ENCODE measurements at places on chromosomes 4 and X. TPM values are rescaled to one million over a fixed set of nuclear protein-coding genes. Genes with fewer than 3 reads are reported as not detected.

GRCh38 chr4:122383341-122383740 lies 4.5 kb downstream of the ADAD1 start:
- DNase-seq, result no peak

- no peak for DNase-seq
Observed at GRCh38 chr4:105113800-105114199, 32.9 kb upstream of the TET2 start.

GRCh38 chr4:93748373-93749291 lies 79.9 kb upstream of the ATOH1 start:
- DNase-seq, result no peak

DNA sequence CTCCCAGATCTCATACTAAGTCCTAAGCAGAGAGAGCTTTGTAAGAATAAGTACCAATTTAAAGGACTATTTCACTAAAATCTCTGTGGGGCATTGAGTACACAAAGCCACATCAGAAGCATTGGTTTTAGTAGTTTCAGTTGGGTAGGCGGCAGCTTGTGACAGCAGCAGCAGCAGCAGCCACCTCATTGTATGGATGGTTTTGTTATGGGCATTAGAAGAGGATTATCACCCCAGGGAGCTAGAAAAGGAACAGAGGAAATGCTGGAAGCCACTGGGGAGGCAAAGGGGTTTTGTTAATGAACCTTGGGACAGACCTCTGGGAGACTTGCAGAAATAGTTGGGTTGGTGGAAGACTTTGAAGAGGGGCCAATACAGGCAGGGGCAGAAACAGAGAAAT lies 93.9 kb upstream of the FRMPD3 start:
- DNase-seq, result no peak

- DNase-seq, result no peak
Observed at GRCh38 chr4:5964030-5964429, 54.2 kb downstream of the C4orf50 start.

GRCh38 chr4:45621971-45622370 lies 501.9 kb downstream of the GABRG1 start:
- no peak for DNase-seq

The GC gene
- not detected for total RNA-seq

GRCh38 chr4:124806403-124806802 lies 93.9 kb upstream of the ANKRD50 start:
- no peak for DNase-seq

- DNase-seq, result no peak
Observed at GRCh38 chrX:143683486-143683885, 37.1 kb downstream of the SPANXN2 start.

DNA sequence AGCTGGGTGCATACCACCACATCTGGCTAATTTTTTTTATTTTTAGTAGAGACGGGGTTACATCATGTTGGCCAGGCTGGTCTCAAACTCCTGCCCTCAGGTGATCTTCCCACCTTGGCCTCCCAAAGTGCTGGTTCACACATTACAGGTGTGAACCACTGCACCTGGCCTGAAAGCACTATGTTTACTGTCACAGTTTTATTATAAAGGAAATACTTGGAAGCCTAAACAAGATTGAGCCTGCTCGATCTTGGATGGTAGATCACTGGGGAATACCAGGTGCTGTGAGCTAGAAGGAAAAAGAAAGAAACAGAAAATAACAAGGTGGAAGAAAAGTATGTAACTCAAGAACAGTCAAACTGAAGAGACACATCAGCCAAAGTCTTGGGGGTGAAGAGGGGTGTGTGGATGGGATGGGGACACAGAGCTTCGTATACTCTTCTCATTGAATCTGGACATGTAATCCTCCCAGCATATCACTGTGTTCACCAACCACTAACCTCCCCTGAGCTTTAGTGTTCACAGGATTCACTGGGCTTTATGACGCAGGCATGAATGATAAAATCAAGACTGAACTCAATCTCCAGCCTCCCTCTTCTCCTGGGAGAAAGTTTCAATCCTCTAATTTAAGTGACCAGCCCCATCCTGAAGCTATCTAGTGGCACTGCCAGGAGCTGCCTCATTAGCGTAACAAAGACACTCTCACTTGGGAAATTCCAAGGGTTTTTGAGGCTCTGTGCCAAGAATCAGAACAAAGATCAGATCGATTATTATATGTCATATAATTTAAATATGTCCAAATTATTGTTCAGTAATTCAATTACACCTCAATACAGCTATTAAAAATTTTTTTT lies 40.9 kb downstream of the PDS5A start:
- no peak for DNase-seq

GRCh38 chrX:54292755-54293154 lies 65.1 kb downstream of the WNK3 start:
- DNase-seq, result no peak

GRCh38 chr4:6777636-6778281 lies 4.8 kb upstream of the KIAA0232 start:
- DNase-seq, result no peak

DNA sequence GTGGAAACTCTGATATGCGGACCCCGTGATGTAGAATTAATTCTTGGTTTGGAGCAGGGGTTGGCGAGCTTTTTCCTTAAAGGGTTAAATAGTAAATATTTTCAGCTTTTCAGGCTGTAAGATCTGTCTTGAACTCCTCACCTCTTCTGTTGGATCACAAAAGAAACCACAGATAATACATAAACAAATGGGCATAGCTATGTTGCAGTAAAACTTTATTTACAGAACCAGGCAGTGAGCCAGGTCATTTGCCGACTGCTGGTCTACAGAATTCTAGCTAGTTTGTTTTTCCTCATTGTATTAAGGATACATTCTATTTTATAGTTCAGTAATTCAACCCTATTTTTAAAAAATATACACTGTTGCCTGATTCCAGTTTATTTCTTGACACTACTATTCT lies 116.6 kb downstream of the PAPSS1 start:
- DNase-seq, result no peak

GRCh38 chr4:2795300-2795892 lies 2.5 kb downstream of the SH3BP2 start:
- no peak for DNase-seq

The FGD1 gene
- total RNA-seq, result 0.46 TPM

GRCh38 chr4:184849185-184849584 lies 23.4 kb upstream of the ACSL1 start:
- peak; percentile 33 for DNase-seq

DNA sequence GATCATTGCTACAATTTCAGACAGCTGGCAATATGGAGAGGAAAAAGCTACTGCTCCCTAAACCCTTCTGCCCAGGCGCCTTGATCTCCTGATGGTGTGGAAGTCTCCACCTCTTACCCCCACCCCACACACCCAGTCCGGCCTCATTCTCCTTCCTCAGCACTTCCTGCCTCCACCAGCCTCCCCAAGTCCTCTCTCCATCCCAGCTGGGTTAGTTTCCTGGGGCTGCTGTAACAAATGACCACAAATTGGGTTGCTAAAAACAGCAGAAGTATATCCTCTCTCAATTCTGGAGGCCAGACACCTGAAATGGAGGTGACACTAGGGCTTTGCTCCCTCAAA lies 1.1 kb upstream of the CCNQ start:
- DNase-seq, result no peak

- no peak for DNase-seq
Observed at GRCh38 chrX:16524316-16524715, 125.6 kb upstream of the S100G start.

The NDP gene
- total RNA-seq, result not detected

The C4orf36 gene
- total RNA-seq, result not detected

DNA sequence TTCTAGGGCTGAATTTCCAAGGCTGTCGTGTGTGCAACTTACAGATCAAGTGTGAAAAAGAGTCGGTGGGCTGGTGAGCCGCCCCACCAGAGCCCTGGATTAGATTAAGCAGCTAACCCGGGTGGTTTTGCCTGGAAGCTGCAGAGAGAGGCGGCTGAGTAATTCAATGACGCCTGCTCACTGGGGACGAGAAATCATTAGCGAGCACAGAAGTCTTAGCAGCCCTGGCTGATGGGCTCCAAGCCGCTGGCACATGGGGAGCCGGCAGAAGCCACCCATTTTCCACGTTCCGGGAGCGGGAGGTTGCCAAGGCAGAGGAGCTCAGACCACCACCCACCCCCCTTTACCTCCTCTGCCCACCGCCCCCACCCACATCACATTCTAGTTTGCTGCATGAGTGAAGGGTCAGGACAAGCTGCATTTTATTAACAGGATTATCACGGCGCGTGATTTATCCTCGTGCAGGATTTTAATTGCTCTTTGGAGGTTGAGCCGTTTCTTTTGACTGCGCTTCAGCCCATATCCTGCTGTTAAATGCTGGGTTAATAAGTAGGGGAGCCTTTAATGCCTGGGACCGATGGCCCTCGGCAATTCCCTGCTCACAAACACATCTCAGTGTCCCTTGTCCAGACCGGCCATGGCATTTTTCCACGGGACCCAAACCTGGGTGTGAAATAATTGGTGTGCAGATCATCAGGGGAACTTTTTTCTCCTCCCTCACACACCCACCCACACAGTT lies 19.1 kb downstream of the BCOR start:
- no peak for DNase-seq

DNA sequence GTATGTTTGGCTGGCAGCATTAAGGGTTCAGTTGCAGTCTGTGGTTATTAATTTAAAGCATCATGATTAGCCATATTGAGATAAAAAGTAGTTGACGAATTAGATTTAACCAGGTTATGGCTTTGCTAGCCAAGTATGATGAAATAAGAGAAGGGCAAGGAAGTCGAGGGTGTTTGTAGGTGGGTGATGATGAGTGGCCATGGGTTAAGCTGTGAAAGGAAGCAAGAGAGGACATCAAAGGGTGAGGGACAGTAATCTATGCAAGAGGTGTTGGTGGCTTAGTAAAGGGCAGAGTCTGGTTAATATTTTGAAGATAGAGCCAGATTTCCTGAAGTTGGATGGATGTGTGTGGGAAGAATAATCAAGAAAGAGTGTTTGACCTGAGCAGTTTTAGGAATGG lies 44.5 kb downstream of the STIM2 start:
- no peak for DNase-seq

- no peak for DNase-seq
Observed at GRCh38 chr4:53693408-53693807, 102.1 kb upstream of the LNX1 start.
